ENCODE measurements at places on chromosomes 1 and 21. TPM values are rescaled to one million over a fixed set of nuclear protein-coding genes. Genes with fewer than 3 reads are reported as not detected.
A peak's percentile ranks its signal among the peaks of the same experiment; 100 is the strongest.

GRCh38 chr1:6052543-6053205, 7.0 kb downstream of the KCNAB2 start:
- peak; percentile 92 for DNase-seq
- H3K27ac ChIP-seq = no peak overlapping the region
- H3K4me1 ChIP-seq = peaks cover 10% of the 10 kb centered on the region
- H3K4me3 ChIP-seq = no peak overlapping the region

DNA sequence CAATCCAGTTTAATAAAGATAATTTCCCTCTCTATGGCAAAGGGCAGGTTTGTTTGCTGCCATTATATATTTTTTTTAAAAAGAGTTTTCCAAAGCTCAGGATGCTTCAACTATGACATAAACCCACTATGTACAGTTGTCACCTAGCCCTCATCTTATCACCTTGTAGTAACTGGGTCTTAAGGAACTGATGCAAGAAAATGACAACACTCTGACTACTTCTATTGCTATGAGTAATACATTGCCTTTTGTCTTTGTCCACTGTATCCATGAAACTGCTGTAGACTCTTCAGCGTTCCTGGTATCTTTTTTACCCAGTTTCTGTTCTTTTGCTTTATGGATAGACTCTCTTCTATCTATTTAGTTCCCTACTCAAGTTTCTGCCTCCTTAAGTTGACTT, 586.5 kb downstream of the NEGR1 start:
- H3K27ac ChIP-seq = no peak overlapping the region
- no peaks in the 10 kb centered on the region for H3K36me3 ChIP-seq
- no peak overlapping the region for H3K4me3 ChIP-seq

DNA sequence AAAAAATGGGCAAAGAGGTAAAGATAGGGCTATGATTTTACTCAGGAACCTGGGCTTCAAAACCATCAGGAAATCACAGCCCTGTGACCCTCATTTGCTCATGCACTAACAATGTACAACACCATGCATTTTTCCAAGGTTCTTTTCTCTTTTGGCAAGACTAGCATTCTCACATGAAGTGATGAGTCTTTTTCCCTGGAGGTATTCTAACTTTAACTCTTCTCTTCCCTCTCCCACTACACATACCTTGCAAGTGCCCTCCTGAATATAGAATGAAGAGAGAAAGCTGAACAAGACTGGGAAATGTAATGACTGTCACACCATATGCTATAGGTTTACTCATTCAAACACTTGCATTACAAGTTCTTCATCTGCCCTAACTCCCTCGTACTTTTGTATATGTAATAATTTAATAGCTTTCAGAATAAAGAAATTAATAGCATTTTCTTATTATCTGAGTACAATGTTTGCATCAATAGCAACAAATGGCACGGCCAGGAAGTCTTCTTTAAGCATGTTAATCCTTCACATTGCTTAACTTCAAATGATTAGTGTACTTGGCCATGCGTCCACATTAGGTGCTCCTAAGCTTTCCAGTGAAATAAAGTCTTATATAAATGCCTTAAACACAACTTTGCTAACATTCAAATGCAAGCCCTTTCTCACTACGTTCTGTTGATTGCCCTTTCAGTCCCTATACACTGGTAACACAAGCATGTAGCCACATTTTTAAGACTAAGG, 1.8 kb downstream of the NIBAN1 start:
- no peaks in the 10 kb centered on the region for H3K4me1 ChIP-seq
- H3K27me3 ChIP-seq = peaks cover 65% of the 10 kb centered on the region
- H3K4me3 ChIP-seq = no peak overlapping the region
- H3K36me3 ChIP-seq = no peaks in the 10 kb centered on the region
- DNase-seq = no peak

DNA sequence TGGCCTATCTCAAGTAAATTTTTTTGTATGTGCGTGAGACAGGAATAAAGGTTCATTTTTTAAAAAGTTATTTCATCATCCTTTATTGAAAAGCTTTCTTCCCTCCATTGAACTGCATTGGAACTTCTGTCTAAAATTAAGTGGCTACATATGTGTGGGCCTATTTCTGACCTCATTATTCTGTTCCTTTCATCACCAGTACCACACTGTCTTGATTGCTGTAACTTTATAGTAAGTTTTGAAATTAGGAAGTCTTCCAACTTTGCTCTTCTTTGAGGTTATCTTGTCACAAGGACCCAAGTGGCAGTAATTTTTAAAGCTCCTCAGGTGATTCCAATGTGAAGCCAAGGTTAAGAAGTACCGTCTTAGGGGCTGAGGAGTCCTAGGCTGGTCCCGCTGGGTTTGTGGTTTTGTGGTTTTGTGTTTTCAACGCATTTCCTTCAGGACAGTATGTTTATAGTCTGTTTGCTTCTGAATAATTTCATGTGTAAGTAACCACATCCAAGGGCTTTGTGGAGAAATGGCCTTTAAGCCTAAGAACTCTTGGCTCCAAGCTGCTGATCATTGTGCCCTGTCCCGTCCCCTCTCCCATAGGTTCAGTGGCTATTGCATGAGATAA, 12.4 kb upstream of the SCAF4 start:
- no peak overlapping the region for H3K27ac ChIP-seq
- no peaks in the 10 kb centered on the region for H3K27me3 ChIP-seq
- no peak overlapping the region for H3K4me3 ChIP-seq
- H3K36me3 ChIP-seq = no peaks in the 10 kb centered on the region
- no peak for DNase-seq

Gene HTR6
- not detected for total RNA-seq

Gene PCP4L1
- total RNA-seq = 0.69 TPM

Gene WNT9A
- 2.7 TPM for total RNA-seq
